Stimulated activated CD8-positive, alpha-beta memory T cell treated with anti-CD3 and anti-CD28 coated beads, Interleukin-4, amount 100 ng/mL, for 1 hour (primary cell): ENCODE measurements at places on chromosomes 11 and 22.

- no peak for DNase-seq
Observed at GRCh38 chr11:69355959-69356702, 62.2 kb downstream of the MYEOV start.

DNA sequence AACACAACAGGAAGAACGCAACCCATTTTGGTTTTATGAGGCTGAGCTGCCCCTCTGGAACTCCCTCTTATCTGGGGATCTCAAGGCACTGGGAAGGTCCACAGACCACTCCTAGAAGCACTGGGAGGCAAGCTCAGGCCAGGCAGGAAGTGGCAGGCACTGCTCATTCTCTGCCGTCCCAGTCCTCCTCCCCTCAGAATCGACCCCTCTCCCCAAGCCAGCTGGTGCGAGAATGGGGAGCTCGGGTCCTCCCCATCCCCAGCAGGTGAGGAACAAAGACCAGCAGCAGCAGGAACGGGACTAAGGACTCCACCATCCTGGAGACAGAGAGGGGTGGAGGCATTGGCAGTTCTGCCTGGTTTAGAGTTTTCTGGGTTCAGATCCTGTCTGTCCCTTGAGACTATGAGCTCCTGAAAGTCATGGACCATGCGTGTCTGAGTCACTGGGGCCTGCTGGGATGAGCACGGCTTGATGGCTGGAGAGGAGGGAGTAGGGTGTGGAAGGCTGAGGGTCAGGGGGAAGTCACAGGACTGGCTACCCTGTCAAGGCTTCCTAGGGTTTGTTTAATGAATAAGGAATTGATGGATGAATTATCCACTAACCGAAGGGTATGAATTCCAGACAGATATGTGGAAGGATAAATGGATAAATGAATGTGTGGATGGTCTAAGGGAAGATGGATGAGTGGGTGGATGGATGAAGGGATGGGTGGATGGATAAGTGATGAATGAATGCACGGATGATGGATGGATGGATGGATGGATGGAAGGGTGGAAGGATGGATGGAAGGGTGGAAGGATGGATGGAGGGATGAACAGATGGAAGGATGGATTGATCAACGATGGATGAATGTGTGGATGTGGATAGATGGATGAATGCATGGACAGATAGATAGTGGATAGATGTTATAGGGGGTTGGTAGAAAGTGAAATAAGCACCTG lies 6.4 kb downstream of the MYEOV start:
- no peak for DNase-seq

- DNase-seq = no peak
Observed at GRCh38 chr11:85717429-85717828, 31.4 kb upstream of the CCDC89 start.

- no peak for DNase-seq
Observed at GRCh38 chr11:105907319-105907718, 114.7 kb downstream of the MSANTD4 start.

GRCh38 chr22:46763051-46763705 lies 728 bp downstream of the TBC1D22A start:
- DNase-seq = no peak

DNA sequence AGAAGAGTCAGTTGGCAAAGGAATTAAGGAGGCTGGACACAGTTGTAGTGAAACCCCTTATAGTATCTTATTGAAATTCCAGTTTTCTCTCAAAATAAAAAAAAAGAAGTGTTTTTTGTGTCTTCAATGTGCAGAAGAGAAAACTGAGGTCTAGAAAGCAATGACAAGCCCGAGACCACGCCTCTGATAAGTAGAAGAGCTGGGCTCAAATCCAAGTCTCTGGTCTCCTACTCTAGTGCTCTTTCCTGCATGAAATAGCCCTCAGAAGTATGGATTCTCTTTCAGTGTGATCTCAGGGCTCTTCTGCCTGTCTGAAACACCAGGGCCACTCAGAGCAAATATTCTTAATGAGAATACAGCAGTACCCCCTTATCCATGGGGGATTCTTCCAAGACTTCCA lies 200.9 kb downstream of the KIF18A start:
- no peak for DNase-seq

DNA sequence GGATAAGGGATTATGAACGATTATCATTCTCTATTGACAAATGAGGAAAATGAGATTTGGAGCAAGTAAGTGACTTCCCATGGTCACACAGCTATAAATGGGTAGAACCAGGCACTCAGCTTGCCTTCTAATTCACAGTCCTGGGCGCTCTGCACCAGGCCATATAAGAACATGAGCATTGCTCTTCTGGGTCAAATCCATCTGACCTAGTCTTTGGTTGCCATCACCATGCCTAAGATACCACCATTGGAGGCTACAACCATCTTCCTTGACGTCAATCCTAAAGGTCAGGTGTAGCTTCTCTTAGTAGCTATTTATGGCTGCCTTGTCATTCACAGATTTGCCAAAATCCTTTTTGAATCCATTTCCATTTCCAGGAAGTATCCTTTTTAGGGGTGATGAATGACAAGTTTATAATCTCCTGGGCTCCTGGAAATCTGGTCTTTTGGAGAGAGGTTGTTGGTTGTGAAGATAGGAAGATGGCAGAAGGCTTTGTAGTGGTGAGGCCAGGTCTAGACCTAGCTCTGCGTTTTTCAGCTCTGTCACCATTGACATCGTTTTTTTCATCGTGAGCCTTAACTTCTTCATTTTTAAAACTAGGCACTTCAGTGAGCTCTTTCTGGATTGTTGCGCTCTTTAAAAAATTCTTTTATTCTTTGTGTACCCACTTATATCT lies 11.1 kb downstream of the ZBTB16 start:
- no peak for DNase-seq

DNA sequence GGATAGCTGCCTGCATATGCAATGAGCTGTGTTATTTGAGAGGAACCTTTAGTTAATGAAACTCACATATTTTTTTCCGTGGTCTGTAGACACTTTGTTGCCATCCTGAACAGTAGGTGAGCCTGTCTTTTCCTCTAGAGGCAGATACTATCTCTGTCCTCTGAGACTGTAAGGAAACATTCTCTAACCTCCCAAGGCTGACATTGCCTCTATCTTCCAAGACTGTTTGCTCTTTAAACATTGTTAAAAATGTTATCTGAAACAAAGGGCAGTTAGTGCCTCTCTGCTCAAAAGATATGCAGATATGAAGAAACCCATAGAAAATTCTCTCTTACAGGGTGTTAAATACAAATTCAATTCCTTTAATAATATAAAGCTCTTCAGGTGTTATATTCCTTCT lies 963.8 kb upstream of the CNTN5 start:
- DNase-seq = no peak

- no peak for DNase-seq
Observed at GRCh38 chr22:39991159-39991860, 3.4 kb upstream of the FAM83F start.

- no peak for DNase-seq
Observed at GRCh38 chr11:114610550-114610949, 15.0 kb upstream of the NXPE4 start.

GRCh38 chr22:37485395-37486223 lies 575 bp downstream of the MFNG start:
- DNase-seq = no peak

DNA sequence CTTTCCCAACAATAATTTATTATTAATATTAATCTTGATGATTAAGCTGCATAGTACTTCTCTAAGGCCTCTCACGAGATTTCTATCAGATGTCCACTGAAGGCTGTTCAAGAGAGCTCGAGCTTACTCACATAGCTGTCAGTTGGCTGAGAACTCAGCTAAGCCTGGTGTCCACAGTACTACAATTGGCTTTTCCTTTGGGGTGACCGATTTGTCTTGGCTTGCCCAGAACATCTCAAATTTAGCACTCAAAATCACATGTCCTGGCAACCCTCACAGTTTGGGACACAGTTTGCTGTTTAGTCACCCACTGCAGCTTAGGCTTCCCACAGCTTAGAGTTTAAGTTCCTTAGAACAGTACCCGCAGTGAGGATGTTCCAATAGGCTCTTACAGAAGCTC lies 96.5 kb downstream of the LUZP2 start:
- DNase-seq = no peak

- no peak for DNase-seq
Observed at GRCh38 chr11:123451183-123451781, 21.2 kb downstream of the GRAMD1B start.

GRCh38 chr11:96122601-96123074 lies 198.7 kb upstream of the MTMR2 start:
- no peak for DNase-seq

DNA sequence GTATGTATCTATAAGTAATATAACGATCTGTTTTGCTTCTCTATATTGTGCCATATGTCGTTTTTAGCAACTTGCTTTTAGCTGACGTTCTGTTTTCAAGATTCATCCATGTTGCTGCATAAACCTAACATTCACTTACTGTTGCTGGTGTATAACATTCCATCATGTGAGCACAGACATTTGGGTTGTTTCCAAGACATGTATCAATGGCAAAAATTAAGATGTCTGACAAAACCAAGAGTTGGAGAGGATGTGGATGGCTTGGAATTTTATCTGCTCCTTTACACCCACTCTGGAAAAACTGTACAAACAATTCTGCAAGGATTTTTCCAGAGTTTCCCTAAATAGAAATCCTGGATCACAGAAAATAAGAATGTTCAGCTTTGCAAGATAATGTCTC lies 40.9 kb downstream of the DGCR2 start:
- DNase-seq = no peak

GRCh38 chr11:117704395-117705100 lies 92.5 kb downstream of the DSCAML1 start:
- DNase-seq = no peak

DNA sequence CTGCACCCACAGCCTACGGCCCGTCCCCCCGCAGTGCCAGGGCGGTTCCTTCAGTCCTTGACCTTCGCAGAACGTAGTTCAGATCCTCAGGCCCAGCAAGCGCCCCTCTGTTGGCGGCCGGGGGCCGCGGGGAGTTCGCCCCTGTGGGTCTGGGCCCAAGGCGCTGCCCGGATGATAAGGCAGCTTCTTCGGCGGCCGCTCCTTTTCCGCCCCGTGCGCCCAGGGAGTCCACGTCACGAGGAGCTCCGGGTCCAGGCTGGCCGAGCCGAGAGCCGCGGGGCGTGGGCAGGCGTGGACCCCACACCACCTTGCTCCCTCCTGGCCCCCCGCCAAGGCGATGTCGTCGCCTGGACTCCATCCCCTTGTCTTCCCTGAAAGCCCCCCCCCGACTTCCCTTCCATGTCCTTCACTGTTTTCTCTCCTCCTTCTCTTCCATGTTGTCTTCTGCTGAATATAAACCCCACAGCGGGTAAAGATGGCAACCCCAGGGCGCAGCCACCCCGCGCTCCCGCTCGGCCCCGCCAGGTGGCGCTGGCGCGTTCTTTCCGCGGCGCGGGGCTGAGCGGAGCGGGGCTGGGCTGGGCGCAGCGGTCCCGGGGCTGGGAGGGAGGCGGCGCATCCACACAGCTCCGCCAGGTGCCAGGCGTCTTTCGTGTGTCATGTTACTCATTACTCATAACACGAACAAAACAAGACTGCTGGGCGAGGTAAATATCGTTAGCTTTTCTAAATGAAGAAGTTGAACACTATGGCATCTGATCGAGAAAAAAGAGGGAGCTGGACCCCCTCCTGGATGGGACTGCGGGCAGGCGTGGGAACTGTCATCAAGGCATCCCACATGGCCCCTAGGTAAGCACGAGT lies 321.0 kb downstream of the NTM start:
- no peak for DNase-seq

DNA sequence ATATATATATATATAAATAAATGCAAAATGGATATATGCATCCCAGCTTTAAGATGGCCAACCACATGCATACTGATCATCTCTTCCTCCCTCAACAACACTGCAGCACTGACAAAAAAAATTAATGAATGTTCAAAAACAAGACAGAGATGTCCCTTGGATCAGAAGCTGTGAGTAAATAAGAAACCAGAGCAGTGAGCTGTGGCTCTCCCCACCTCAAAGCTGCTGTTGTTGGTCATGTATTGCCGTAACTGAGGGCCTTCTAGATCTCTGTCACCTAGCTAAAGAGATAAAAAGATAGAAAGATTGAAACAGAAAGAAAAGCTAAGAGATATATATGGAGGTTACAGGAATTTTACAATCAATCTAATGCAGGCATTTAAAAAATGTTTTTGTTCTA lies 15.5 kb upstream of the TMEM135 start:
- DNase-seq = no peak
